ENCODE measurements at places on chromosomes 6 and 20.

DNA sequence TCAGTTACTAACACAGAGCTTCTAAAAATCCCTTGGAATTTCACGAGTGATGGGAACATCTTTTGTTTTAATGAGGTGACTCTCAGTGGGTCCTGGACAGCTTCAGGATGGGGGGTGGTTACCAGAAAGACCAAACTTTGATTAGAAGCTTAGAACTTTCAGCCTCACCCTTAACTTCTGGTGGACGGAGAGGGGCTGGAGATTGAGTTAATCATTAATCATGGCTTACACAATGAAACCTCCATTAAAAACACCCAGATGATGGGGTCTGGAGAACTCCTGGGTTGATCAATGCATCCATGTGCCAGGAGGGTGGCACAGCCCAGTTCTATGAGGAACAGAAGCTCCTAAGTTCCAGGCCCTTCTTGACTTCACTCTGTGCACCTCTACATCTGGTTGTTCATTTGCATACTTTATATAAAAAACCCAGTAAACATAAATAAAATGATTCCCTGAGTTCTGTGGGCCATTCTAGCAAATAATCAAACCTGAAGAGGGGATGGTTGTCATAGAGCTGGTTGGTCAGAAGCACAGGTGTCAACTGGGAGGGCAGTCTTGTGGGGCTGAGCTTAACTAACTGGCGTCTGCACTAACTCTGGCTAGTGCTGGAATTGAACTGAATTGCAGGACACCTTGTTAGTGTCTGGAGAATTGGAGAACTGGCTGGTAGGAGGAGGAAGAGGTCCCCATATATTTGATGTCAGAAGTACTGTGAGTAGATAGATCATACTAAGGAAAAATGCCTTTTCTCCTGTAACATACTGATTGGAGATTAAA is 10.3 kb downstream of the RMND1 start:
- no peak for DNase-seq

DNA sequence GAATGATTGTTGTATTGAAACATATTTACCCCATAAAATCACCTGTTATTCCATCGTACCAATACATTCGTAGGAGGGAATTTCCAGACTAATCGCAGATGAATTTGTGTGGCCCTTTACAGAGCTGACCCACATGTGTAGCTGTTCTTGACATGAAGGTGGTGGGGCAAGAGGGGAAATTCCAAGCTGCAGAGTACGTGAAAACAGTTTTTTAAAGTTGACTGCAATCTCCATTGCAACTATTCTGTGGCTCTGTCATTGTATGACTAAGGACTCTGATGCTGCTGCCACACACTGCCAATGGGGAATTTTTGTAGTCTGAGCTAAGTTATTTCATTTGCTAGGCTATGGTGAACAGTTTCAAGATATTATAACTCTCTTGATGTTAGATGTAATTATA is 46.4 kb upstream of the ADTRP start:
- DNase-seq, result no peak

- no peak for DNase-seq
Observed at GRCh38 chr20:10367693-10367942, 66.4 kb downstream of the MKKS start.

- no peak for DNase-seq
Observed at GRCh38 chr20:9498322-9498721, 16.1 kb upstream of the LAMP5 start.
